ENCODE measurements at places on chromosomes 3 and 15. TPM values are rescaled to one million over a fixed set of nuclear protein-coding genes. Genes with fewer than 3 reads are reported as not detected.
A peak's percentile ranks its signal among the peaks of the same experiment; 100 is the strongest.

DNA sequence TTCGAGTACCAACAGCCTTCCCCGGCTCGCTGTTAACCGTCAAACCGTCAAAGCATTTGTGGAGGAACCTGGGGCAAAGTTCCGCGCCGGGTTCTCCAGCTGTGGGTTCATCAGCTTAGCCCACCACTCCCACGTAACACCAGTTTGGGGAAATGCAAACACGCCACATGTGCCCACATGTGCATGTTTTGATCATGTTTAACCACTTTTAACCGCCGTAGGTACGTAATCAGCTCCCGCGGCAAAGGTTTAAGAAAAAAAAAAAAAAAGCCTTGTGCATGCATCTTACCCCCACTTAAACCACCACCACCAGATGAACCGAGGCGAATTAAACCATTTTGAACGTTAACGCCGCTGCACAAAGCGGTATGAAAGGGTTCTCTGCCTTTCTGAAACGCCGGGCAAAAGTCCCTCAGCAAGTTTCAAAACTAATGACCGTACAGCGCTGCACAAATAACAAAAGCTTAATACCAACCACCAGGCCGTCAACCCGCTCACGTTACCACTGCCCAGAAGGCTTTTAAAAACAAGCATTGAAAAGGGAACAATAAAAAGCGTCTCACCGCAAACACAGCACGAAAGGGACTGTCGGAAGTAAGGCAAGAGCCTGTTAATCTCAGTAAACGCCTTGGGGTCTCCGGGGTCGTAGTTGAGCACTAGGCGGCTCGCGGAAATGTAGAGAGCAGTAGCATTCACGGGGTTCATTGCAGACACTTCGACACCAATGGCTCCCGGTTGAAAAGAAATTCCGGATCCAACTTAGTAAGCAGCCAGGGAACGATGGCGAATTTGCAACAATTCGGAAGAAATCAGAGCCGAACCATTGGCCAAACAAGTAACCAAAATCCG is 1.5 kb downstream of the MSL2 start:
- peak; percentile 71 for DNase-seq

GRCh38 chr3:100941041-100941440 is 52.2 kb downstream of the ABI3BP start:
- DNase-seq = no peak

DNA sequence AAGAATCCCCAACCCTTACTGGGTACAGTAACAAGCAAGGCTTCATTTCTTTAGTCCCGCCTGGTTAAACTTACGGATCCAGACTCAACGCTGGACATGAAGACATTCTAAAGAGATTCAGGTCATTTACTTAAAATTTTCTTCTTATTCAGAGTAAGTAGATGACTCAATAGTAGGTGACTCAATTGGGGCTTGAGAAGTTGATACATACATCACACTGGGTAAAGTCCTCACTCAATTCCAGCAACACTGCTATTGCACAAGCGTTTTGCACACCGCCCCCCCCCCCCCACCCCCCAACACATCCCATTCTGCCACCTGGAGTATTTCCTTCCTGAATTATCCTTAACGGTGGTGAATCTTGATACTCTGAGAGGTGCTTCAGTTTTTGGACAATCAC is 610.0 kb downstream of the FOXP1 start:
- no peak for DNase-seq

DNA sequence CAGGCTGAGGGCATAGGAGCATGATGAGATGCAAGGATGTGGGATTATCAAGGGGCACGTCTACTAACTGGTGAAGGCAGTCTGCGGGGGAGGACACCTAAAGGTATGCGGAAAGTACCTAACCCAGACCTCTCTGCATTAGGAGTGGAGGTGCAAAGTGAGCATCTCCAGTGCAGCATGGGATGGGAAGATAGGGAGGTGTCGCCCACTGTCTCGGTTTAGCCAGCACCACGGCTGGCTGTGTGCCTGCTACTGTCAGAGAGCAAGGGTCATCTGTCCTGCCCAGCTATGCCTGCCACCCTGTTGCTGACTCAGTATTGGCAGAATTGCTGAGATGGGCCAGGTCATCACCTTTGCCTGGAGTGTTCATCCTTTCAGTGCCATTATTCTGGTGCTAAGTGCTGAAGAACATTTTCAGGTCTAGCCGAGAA is 40.1 kb downstream of the OXNAD1 start:
- DNase-seq = no peak

SH3GL3 gene
- not detected for total RNA-seq

SLC28A2 gene
- not detected for total RNA-seq

DNA sequence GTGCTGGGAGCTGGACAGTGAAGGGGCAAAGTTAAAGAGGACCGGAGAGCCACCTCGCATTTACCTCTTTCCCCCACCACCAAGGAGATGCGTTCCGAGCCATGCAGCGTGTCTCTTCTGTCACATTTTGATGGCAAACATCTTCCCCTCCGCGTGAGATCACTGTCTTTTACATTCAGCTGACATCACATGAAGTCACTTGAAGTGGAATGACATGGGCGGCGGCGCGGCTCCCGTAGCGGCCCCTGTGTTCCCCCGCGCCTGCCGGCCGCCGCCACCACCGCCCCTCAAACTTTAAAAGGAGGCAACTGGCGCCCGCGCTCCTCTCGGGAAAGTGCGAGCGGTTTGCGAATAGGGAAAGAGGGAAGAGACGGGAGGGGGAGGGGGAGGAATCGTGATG is at the start of gene FEZF2:
Gene FEZF2 (minus strand): TSS at position 336 of the 400 bp plus-strand sequence. CDS start 682 bp downstream, outside the sequence.
- DNase-seq = no peak

GTPBP8 gene
- 27.6 TPM for total RNA-seq

GRCh38 chr3:123084738-123085237 is 18.0 kb downstream of the PDIA5 start:
- peak; percentile 65 for DNase-seq

- DNase-seq = no peak
Observed at GRCh38 chr15:94621736-94622135, 390.4 kb downstream of the MCTP2 start.

HHLA2 gene
- total RNA-seq = not detected

- no peak for DNase-seq
Observed at GRCh38 chr3:39136533-39137434, 16.6 kb downstream of the CSRNP1 start.

DNA sequence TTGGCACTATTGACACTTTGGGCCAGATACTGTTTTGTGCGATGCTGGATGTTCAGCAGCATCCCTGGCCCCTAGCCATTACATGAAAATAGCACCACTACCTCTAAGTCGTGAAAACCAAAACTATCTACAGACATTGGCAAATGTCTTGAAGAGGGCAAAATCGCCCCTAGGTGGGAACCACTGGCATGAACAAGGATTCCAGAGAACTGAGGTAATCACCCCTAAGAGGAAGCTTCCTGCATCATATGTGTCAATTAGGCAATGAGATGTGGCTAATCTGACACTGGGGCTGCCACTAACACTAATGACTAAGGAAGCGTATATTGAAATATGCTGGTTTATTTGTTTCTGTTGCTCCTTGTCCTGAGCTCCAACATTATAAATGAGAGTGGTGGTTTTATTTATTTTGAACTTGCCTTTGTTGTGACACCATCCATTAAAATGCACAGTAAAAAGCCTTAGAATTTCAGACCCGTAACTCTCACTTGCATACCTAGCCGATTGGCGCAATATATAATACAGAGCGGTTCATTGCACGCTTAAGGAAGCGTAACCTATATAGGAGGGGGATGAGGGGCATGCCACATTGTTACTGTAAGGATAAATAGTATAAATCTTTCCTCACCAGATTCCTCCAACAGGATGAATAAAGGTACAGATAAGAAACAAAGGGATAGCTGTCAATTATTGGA is 299.8 kb upstream of the CNTN4 start:
- no peak for DNase-seq

DNA sequence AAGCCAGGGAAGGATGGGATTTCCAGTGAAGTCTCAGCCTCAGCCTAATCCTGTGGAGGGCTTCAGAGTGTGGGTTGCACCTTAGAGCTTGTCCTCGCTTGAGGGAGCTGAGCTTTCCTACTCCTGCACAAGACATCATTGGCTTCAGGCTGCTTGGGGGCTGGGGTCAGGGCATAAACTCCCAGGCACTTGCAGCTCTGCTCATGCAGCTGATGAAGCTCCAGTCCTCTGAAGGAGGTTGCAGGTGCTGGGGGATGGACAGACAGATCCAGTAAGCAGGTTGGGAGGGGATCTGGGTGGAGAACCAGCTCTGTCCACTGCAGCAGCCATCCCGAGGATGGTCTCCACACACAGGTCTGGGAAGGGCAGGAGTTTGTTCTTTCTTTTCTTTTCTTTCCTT is 19.4 kb upstream of the POLG start:
- no peak for DNase-seq

TRIM42 gene
- total RNA-seq = not detected

Measured in Right ventricle myocardium inferior (tissue), 1 donor.